ENCODE measurements at places on chromosomes 5 and 9.

GRCh38 chr5:132926437-132926836 lies 37.0 kb downstream of the AFF4 start:
- no peak for DNase-seq

GRCh38 chr9:91746904-91747303 lies 203.1 kb downstream of the ROR2 start:
- no peak for DNase-seq

GRCh38 chr5:77444356-77444755 lies 47.8 kb downstream of the WDR41 start:
- DNase-seq, result no peak

DNA sequence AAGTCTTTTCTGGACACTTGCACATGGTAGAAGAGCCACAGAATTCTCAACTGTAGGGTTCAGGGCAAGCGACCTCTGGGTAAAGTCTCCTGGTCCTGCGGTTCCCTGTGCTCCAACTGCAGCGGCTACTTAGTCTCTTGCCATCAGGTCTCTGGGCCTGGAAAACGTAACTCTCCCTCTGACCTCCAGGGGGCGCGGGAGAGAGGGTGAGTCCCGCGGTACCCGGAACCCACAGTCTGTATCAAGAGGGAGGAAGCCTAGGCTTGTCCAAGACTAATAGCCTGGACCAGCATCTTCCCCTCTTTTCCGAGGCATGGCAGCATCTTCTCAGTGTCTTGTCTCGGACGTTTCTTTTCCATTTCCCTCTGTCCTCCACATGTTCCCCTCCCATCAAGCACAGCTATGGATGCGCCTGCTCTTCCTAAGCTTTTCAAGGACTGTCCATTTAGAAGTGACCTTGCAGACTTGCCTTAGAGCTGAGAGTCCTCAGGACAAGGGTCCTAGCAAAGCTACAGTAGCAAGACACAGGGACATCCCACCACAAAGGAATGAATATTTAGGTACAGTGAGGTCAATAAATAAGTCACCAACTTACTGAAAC lies 59.3 kb downstream of the FSTL4 start:
- DNase-seq, result peak; percentile 0

GRCh38 chr5:134526483-134527155 lies 1.1 kb downstream of the JADE2 start:
- peak; percentile 54 for DNase-seq

- DNase-seq, result no peak
Observed at GRCh38 chr9:133991214-133991921, 756 bp downstream of the VAV2 start.

GRCh38 chr9:127358023-127358535 lies 38.9 kb upstream of the SLC2A8 start:
- DNase-seq, result no peak

Data from activated CD8-positive, alpha-beta memory T cell treated with anti-CD3 and anti-CD28 coated beads for 1 hour (primary cell).